B cell (primary cell): ENCODE measurements at places on chromosomes 5 and 9.
A peak's percentile ranks its signal among the peaks of the same experiment; 100 is the strongest.

DNA sequence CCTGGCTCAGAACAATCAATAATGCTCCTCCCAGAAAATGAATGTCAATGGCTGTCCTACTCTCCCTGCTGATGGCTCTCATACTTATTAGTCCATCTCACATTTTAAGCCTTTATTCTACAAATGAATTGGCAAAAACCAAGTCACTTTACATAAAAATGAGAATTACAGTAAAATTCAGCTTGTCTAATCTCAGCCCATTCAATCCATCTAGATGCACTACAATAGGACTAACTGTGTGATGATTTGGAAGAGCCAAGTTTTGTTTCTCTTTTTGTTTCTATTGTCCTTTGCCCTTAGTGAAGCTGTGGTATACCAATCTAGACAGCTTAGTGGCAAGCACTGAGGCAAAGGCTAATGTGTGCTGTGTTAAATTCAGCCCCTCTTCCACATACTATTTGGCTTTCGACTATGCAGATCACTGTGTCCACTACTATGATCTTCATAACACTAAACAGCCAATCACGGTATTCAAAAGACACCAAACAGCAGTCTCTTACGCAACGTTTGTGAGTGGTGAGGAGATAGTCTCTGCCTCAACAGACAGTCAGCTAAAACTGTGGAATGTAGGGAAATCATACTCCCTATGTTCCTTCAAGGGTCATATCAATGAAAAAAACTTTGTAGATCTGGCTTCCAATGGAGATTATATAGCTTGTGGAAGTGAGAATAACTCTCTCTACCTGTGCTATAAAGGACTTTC is 140.8 kb upstream of the ZNF462 start:
- no peak for DNase-seq

DNA sequence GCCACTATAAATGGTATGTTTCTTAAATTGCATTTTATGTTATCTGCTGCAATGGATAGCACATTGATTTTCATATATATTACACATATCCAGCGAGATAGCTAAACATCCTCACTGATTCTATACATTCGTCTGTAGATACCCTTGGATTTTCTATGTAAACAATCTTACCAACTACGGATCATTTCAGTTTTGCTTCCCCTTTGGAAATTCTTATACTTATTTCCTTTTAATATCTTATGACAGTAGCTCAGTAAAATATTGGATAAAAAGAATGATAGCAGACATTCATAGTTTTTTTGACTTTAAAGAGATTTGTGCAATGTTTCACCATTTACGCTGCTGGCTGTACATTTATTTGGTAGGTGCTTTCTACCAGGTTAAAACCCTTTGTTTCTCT is 254.9 kb downstream of the SYK start:
- DNase-seq, result no peak

GRCh38 chr5:11683666-11684065 is 220.6 kb downstream of the CTNND2 start:
- DNase-seq, result no peak

GRCh38 chr9:136432591-136432990 is 7.1 kb downstream of the INPP5E start:
- no peak for DNase-seq

- peak; percentile 74 for DNase-seq
Measured at GRCh38 chr9:5186416-5187169, 1.2 kb upstream of the INSL6 start.

GRCh38 chr5:178240341-178240741 is 7.7 kb upstream of the PHYKPL start:
- DNase-seq, result peak; percentile 38

GRCh38 chr5:74516211-74516636 is 124.3 kb downstream of the ENC1 start:
- no peak for DNase-seq

- no peak for DNase-seq
Measured at GRCh38 chr5:34854459-34855174, 15.7 kb downstream of the TTC23L start.

GRCh38 chr5:36242534-36243485 is 1.1 kb upstream of the NADK2 start:
- DNase-seq, result no peak

GRCh38 chr5:76692651-76693050 is 23.3 kb upstream of the F2R start:
- no peak for DNase-seq

DNA sequence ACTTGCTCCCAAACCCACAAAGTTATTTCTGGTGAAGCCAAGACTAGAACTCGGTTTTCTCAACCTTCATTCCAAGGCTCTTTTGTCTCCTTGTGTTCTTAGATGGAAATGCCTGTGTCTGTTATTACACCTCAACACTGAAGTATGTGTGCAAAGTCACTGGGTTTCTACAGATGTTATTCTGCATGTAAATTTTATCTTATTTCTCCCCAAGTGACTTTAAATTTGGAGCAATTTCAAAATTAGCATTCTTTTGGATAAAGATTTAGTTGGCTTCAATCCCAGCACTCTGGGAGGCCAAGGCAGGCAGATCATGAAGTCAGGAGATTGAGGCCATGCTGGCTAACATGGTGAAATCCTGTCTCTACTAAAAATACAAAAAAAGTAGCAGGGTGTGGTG is 104.4 kb upstream of the GNA14 start:
- no peak for DNase-seq

GRCh38 chr9:14911046-14911445 is 818 bp upstream of the FREM1 start:
- no peak for DNase-seq

DNA sequence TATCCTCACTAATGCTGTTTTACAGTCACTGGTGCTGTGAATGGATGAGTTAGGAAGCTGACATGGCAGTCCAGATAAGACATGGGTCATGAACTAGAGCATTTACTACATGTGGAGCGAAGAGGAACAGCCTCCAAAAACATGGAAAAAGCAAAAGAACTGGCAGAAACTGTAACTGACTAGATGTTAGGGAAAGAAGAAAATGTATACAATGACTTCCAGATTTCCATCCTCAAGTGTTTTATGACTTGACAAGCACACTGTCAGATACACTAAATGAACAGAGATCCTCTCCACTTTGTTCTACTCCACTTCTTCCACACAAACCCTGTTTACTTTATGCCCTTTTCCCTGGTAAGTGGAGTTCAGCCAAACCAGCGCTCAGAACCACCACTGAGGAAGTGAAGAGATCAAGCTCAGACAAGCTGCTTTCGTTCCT is 11.5 kb downstream of the HMGCS1 start:
- DNase-seq, result no peak

DNA sequence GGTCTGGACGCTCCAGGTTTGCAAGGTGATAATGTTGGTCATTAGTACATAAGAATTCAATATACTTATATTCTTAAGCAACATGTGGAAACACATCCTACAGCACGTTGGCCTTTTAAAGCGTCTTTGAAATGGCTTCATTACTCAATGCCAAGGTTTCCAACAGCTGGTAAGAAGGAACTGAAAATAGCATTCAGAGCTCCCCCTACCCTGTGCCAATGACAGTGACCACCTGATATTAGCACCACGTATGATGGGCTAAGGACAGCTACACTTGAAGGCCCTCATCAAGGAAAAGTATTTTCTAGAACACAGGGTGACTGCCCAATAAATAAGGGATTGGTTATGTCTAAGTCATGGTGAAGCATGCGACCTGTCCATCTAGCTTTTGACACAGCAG is 9.9 kb downstream of the ZNF622 start:
- peak; percentile 15 for DNase-seq

DNA sequence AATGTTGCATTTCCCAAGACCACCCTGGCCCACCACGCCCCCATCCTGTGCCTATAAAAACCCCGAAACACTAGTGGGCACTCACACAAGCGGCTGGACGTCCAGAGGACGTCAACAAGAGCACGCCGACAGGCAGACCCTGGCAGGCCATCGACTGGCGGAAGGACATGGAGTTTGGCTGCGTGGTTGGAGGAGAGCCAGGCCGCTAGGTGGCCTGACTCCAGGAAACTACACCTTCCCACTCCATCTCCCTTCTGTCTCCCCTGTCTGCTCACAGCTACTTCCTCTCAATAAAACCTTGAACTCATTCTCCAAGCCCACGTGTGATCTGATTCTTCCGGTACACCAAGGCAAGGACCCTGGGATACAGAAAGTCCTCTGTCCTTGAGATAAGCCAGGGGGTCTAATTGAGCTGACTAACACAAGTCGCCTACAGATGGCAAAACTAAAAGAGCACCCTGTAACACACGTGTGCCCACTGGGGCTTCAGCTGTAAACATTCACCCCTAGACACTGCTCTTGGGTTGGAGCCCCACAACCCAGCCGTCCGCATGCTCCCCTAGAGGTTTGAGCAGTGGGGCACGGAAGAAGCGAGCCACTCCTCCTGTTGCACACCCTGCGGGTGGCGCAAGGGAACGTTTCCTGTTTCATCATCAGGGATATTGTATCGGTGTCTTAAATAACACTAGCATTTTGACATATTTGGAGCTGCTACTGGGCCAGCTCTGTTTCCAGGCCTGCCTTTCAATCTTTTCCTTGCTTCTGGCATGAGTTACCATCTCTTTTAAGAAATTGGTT is 54.5 kb upstream of the TAF11L2 start:
- no peak for DNase-seq

DNA sequence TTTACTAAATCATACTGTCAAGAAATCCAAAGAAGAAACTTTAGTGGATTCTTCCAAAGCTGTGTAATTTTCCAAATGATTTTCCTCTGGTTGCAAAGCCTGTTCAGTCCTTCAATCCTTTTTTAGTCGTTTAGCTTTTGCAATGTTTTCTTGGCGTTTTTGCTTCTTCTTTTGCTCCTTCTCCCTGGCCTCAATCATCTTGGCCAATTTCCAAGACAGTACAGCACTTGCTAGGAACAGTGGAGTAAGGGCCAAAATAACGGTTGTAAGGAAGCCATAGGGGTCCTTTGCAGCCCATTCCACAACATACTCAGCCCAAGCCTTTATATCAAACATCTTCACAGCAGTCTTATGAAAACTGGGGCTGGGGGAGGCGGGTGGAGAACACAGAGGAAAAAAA is 2.4 kb downstream of the SMIM15 start:
- DNase-seq, result no peak

GRCh38 chr9:19430201-19430760 is 21.5 kb downstream of the ACER2 start:
- no peak for DNase-seq

GRCh38 chr5:38555354-38556087 is 925 bp downstream of the LIFR start:
- DNase-seq, result no peak

GRCh38 chr5:5454391-5454790 is 31.9 kb downstream of the ICE1 start:
- DNase-seq, result no peak

DNA sequence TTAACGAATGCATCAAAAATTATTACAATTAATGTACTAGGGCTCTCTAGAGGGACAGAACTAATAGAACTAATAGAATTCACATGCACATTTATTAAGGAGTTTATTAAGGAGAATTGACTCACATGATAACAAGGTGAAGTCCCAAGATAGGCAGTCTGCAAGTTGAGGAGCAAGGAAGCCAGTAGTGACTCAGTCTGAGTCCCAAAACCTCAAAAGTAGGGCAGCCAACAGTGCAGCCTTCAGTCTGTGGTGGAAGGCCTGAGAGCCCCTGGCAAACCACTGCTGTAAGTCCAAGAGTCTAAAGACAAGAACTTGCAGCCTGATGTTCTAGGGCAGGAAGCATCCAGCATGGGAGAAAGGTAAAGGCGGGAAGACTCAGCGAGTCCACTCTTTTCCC is 633.8 kb downstream of the SEMA5A start:
- DNase-seq, result no peak

- DNase-seq, result no peak
Measured at GRCh38 chr5:114716955-114717354, 355.1 kb downstream of the KCNN2 start.

- no peak for DNase-seq
Measured at GRCh38 chr5:1019001-1019905, 10.7 kb downstream of the NKD2 start.

DNA sequence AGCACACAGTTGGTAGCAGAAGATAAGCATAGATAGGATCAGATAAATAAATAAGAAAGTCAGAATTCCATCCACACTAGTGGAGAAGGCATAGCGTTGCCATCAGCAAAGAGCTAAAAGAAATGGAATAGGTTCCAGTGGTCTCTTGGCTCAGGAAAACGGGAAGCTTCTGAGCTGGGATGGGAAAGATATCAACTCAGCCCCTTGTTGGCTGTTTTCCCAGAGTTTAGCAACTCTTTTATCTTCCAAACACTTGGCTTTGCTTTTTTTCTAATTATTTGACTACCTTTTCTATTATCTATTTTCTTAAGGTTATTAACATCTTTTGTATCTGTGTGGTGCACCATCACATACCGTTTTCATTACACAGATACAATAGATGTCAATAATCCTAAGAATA is 445.7 kb upstream of the TRPC7 start:
- DNase-seq, result no peak

DNA sequence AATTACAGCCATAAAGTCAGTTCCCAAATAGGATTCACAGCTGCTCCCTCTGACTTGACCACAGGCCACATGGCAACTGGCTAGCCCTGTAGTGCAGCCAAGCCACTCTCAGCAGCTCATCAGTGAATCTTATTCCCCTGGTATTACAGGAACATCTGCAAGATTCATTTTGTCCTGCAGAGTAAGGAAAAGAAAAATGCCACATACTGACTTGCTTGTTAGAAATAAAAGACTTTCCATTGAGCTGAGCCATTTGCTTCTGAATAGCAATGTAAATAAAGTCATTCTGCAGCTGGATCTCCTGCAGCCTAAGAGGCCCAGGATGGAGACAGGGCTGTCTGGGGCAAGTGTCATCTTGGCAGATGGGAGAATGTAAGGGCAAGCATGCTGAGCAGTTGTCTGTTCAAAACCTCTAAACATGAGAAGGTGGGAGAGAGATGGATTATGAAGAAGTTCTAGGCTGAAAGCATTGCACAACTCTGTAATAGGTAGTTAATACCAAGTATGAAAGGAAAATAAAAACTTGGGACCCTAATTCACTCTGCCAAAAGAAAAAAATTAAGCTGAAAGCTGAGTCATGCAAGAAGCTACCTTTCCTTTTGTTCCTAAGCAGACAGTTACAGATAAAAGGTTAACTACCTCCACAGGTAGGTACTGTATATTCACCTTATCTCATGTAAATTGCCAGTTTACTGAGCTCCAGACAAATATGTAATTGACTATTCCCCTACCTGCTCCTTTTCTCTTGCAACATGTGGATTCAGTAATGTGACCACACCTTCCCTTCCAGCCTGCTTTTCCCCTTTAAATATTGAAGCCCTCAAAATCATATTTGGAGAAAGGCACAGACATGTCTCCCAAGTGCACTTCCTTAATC is 244.4 kb upstream of the RAI14 start:
- no peak for DNase-seq

- DNase-seq, result no peak
Measured at GRCh38 chr9:98075332-98075805, 18.8 kb downstream of the NANS start.

DNA sequence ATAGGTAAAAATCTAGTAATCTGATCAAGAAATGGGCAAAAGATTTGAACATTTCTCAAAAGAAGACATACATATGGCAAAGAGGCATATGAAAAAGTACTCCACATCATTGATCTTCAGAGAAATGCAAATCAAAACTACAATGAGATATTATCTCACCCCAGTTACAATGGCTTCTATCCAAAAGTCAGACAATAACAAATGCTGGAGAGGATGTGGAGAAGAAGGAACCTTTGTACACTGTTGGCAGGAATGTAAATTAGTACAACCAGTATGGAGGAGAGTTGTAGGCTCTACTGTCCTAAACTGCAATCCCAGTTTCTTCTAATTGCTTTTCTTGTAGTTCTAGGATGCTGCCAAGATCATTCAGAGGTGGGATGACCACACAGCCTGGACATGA is 193.5 kb upstream of the RFX3 start:
- DNase-seq, result no peak

GRCh38 chr9:121218357-121219027 is 16.8 kb upstream of the RAB14 start:
- no peak for DNase-seq

GRCh38 chr5:59099270-59099994 is 516.6 kb downstream of the RAB3C start:
- no peak for DNase-seq
